ENCODE measurements at places on chromosomes 4 and X.

DNA sequence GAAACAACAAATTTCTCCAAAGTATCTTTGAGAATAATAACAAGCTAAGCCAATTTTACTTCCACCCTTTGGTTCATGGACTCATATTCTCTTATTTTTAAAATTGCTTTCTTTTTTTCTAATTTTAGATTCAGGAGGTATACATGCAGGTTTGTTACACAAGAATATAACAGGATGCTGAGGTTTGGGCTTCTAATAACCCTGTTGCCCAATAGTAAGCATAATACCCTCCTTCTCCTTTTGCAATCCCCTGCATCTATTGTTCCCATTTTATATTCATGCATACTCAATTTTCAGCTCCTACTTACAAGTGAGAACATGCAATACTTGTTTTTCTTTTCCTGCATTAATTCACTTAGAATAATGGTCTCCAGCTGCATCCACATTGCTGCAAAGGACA lies 202.3 kb upstream of the FSTL5 start:
- no peak for DNase-seq

DNA sequence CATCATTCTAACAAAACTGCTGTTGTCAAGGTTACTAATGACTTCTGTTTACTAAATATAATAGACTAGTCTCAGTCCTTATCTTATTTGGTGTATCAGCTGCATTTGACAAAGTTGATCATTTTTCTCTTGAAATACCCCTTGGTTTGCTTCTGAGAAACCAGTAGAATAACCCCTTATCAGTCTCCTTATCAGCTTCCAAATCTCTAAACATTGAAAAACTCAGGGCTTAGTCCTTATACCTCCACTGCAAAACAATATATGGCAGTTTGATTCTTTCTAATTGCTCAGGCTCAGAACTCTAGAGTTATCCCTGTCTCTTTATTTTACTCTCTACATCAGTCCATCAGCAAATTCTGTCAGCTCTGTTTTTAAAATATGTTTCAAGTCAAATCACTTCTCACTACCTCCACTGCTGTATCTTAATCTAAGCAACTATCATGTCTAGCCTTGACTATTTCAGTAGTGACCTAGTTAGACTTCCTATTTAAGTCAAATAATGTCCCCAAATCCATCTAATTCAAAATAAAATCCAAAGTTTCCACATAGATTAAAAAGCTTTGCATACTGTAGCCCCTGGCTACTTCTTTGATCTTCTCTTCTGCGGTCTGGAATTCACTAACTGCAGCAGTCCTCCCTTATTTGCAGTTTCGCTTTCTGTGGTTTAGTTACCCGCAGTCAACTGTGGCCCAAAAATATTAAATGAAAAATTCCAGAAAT lies 87.1 kb upstream of the NPNT start:
- no peak for DNase-seq

DNA sequence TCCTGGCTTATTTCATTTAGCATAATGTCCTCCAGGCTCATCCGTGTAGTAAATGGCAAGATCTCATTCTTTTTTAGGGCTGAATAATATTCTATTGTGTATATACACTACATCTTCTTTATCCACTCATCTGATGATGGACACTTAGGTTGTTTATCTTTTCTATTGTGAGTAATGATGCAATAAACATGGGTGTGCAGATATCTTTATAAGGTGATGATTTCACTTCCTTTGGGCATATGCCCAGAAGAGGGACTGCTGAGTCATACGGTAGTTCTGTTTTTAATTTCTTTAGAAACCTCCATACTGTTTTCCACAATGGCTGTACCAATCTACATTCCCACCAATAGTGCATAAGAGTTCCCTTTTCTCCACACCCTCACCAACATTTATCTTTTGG lies 317.6 kb upstream of the CNKSR2 start:
- DNase-seq = no peak

- no peak for DNase-seq
Observed at GRCh38 chrX:4379071-4379470, 665.6 kb upstream of the PRKX start.

DNA sequence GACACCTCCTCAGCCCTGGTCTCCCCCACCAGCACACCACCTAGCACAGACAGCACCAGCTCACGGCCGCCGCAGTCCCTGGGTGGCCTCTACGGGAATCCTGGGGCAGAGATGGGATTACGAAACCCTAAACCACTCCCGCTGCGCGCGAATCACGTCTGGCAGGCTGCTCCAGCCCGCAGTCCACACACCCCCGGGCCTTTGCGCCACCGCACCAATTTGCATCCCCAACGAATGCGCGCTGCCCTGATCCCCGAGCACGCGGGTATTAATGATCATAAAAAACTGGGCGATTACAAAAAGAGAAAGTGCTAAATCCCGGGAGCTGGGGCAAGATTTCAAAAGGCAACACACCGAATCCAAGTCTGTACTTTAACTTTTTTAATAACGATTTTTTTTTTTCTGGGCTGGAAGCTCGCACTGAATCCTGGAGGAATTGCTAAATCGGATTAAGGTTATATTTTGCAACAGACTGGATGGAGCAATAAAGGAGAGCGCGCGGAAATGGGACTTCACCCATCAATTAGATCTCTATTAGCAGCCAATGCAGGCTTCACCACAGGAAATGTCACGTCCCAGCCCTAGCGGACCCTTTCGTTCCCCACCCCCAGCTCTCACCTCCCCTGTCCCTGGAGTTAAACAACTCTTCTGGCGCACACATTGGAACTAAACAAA lies 69.8 kb upstream of the TMEM33 start:
- DNase-seq = no peak

- DNase-seq = no peak
Observed at GRCh38 chrX:9519546-9520216, 54.8 kb downstream of the TBL1X start.

DNA sequence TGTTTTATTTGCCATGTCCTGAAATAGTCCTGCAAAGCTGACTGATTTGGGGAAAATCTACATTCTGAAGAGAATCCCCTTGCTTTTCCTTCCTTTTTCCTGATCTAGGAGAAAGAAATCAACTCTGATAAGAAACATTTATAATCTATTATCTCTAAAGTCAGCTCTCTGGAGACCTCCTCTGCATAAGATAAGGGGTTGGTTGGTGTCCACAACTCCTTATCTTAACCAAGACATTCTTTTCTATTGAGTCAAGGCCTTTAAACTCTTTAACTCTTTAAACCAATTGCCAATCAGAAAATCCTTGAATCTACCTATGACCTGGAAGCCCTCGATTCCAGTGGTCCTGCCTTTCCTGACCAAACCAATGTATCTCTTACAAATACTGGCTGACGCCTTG lies 373.6 kb upstream of the RASGEF1B start:
- DNase-seq = no peak

- DNase-seq = no peak
Observed at GRCh38 chr4:100936661-100937375, 410.5 kb downstream of the PPP3CA start.

GRCh38 chrX:129939986-129940385 lies 34.0 kb downstream of the UTP14A start:
- DNase-seq = no peak

- DNase-seq = no peak
Observed at GRCh38 chrX:8037593-8038348, 110.6 kb upstream of the PNPLA4 start.

GRCh38 chr4:15781427-15782095 lies 3.4 kb downstream of the CD38 start:
- DNase-seq = no peak

GRCh38 chrX:99421796-99422195 lies 988.3 kb downstream of the PCDH19 start:
- DNase-seq = no peak

DNA sequence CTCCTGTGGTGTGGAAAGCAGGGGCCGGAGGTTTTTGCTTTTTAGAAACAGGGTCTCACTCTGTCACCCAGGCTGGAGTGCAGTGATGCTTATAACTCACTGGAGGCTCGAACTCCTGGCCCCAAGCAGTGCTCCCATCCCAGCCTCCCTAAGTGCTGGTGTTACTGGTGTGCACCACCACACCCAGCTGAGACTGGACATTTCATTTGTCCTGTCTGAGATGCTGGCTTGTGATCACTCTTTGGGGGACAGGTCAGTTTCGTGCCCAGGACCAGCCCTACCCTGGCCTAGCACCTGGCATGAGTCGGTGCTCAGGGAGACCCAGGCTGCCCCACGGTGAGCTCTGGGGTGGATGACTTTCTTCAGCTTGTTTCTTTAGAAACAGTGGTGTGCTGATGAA lies 11.3 kb downstream of the PSAPL1 start:
- no peak for DNase-seq

GRCh38 chrX:10482261-10482660 lies 138.1 kb downstream of the MID1 start:
- no peak for DNase-seq

DNA sequence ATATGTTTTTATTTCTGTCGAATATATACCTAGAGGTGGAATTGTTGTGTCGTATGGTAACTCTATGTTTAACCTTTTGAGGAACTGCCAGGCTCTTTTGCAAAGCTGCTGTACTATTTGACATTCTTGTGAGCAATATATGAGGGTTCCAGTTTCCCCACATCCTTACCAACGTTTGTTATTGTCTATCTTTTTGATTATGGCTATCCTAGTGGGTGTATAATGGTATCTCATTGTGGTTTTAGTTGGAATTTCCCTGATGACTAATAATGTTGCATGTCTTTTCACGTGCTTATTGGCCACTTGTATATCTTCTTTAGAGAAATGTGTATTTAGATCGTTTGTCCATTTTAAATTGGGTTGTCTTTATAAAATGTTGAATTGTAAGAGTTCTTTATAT lies 24.5 kb downstream of the REPS2 start:
- DNase-seq = no peak

DNA sequence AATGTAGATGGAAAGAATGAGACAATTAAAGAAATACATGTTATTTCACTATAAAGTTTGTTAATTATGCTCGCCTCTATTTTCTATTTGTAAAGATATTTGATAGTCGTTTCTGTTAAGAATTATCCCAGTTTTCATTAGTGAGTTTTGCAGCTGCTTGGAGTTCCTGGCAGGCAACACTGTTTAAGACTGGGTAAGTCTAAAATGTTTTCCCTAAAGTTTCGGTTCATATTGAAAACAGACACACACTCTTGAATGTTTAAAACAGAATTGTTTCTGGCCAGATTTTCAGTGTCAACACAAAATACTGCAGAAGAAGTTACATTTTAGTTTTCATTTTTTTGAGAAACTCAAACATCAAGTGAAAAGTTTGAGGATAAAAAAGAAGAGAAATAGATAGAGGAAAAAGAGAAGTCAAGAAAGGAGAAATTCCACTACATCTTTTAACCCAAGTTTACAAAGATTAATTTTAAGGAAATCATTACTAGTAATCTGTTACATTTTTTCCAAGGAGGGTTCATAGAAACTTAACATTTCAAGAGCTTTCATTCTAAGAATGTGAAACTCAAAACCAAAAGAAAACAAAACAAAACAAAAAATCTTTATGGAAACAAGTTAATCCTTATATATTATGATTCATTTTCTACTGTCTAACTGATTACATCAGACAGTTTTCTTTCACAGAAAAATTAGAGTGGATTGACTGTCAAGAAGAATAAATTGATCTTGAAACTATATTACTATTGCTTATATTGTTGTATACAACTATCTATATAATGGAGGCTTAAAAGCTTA lies 305.5 kb downstream of the FAT4 start:
- no peak for DNase-seq

DNA sequence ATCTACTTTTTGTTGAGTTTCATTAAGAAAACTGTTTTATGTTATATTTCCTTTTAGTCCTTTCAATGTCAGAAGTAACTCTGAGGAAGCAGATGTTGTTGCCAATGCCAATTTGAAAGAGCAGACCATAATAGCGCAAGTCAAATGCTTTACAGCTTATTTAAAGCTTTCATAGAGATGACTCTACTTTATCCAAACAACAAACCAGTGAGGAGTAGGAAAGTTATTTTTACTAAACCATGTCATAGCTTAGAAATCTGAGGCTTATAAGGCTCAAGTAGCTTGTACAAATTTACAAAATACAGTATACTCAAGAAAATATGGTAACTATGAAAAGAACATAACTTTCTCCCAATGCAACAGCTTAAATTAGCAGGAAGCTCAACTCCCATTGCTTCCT lies 40.1 kb upstream of the SPOCK3 start:
- DNase-seq = no peak

- DNase-seq = no peak
Observed at GRCh38 chr4:712093-712492, 6.5 kb downstream of the PCGF3 start.

DNA sequence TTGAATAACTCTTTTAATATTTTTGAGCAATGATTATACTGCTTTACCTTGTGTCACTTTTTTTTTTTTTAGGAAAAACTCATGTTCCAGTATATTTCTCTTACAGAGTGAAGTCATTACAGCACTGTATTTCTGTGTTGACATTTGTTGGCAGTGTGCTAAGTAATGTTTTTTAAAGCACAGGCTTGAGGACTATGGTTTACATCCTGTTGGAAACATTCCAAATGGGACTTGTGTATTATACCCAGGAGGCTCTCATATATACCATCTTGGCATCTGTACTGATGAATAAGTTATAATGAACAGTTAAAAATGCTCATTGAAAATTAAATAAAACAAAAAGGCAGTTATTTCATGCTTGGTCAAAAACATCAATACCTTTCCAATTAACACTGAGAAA lies 33.8 kb downstream of the CEP44 start:
- no peak for DNase-seq

Measured in stimulated activated CD4-positive, alpha-beta T cell treated with anti-CD3 and anti-CD28 coated beads, TNF-alpha, amount 100 ng/mL, for 48 hours (primary cell).